ENCODE measurements at places on chromosomes 4 and X.

DNA sequence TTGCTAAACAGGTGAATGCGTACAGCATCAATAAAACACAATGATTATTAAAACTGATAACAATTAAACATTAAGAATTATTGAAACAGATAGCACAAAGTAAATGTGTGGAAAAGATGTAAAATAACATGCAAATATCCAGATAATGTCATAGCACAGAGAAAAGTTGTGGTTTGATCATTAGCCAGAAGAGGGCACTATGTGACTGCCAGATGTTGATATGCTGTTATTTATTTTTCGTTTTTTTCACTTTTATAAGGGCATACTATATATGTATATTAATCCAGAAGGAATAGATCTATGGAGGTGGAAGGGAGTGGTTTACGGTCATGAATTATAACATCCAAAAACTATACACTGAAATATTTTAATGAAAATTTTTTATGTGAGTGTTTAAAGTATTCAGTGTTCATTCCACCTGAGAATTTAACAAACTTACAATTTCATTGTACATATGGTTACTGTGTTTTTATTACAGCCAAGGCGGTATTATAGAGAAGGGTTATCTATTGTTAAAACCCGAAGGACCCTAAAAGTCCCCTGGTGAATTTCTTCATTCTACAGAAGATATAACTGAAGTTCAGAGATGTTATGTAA is 211.9 kb upstream of the UGT8 start:
- no peak for DNase-seq

- no peak for DNase-seq
Observed at GRCh38 chr4:183766140-183766539, 107.0 kb downstream of the TRAPPC11 start.

DNA sequence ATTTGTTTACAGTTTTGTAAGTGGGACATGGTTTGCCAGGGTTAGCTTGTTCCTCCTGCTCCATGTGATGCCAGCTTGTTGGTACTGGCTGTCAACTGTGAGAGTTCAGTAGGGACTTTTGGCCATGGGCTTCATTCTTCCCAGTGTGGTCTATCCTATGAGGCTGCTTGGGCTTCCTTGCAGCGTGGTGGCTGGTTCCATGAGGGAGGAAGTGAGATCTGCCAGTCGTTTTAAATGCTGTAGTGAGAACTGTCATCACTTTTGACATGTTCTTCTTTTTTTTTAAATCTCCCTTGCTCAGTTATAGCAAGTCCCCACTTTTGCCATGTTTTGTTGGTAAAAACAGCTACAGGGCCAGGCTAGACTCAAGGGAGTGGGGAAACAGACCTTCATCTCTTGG is 15.9 kb downstream of the NSD2 start:
- DNase-seq, result no peak

DNA sequence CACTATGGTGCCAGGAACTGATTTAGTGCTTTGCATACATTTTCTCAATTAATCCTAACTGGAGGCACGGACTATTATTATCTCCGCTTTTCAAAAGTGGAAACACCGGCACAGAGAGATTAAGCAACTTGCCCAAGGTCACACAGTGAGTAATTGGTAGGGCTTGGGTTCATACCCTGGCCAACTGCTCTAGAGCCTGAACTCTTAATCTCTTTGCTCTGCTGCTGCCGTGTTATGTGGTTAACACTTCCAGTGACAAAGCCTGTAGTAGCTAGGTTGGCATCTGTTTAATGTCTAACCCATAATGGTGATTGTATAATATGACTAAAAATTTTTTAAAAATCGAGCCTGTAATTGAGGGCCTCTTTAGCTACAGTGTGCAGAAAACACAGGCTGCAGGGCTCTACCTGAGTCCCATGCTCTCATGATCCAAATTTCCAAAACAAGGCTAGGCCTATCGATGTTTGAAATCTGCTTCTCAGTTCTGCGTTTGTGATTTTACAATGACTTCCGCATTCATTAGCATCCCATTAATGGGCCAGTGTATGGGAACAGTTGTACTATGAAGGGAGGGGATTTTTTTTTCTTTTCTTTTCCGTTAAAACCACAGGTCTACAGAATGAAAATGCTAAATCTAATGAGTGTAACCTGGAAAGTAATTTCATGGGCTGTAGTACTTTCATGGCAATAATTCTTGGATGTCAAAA is 219.3 kb upstream of the JADE1 start:
- peak; percentile 73 for DNase-seq

GRCh38 chrX:31376408-31377022 is 304.7 kb upstream of the FTHL17 start:
- no peak for DNase-seq

Data from DMS79 treated with DMSO at 0.1 percent for 48 hours (cell line).